T-cell (primary cell): ENCODE measurements at places on chromosomes 3 and 15.
A peak's percentile ranks its signal among the peaks of the same experiment; 100 is the strongest.

DNA sequence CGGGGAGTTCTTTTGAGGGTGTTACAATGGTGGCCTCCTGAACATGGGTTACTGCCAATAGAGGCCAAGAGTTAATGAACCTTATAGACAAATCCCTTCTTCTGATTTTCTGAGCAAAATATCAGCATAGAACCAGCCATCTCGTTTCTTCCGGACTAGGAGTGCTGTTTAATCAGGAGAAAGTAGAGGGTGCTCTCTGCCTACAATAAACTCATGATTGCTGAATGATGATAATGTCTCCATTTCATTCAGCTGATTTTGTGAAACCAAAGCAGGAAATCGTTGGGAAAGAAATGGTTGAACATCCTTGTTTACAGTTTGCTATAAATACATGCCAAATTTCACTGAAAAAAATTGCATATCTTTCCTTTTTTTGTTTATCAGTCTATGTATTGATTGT lies 142.8 kb upstream of the PLSCR5 start:
- DNase-seq: no peak

- no peak for DNase-seq
These were observed 203.2 kb upstream of the ICE2 start for GRCh38 chr15:60682115-60682514.

DNA sequence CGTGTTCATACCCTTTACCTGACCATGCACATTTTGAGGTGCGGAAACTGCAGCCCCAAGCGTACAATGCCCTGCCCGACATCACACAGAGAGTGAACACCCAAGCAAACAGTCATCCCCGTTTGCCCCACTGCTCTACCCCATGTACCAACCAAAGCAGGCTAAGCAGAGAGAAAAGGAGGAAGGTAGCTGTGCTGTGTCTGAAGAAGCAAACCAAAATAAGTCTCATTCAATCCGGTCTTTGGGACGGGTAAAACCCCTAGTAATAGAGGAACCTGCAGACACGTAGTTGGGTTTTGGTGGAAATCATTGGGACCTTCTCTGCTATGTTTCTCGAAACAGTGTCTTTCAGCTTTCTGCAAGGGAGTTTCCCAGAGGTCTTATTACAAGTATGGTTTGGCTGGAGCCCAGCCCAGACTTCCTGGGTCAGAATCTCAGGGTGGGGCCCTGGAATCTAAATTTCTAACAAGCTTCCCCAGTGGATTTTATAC lies 164.6 kb upstream of the HES1 start:
- no peak for DNase-seq

GRCh38 chr15:63663906-63664305 lies 66.7 kb downstream of the FBXL22 start:
- no peak for DNase-seq

DNA sequence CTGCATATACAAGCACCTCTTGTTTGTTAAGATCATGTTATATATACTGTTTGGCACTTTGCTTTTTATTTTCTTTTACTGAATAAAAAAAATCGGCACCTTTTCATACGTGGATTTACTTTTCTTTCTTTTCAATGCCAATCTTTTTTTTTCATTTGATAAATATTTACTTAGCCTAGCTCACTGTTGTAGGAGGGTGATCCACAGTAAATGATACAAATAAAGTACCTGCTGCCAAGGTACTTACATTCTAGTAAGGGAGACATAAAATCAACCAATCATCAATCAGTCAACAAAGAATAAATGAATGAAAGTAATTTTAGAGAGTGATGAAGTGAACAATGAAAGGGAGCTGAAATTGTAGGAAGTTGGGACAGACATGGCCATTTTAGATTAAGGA lies 18.3 kb downstream of the GNB5 start:
- no peak for DNase-seq

GRCh38 chr15:88707771-88708654 lies 69.2 kb downstream of the ISG20 start:
- no peak for DNase-seq

GRCh38 chr3:2153053-2153452 lies 54.4 kb downstream of the CNTN4 start:
- no peak for DNase-seq

DNA sequence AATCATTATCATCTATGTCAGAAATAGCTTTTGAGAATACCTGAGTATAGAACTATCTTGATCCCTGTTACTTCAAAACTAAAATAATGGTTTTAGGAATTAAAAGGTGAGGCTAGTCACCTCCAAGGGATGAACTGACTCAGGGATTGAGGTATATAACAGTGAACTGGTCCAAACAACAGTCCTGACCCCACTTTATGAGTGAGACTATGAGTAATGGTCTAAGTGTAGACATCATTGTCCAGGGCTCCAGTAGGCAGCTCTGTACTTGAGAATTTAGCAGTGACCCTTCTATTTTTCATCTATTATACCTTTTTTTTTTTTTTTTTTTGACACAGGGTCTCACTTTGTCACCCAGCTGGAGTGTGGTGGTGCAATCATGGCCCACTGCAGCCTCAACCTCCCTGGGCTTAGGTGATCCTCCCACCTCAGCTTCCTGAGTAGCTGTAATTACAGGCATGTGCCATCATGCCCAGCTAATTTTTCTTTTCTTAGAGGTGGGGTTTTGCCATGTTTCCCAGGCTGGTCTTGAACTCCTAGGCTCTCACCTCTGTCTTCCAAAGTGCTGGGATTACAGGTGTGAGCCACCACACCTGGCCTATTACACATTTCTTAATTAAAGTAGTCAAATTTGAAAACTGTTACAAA lies 36.3 kb downstream of the MLH1 start:
- no peak for DNase-seq

GRCh38 chr3:61420136-61420759 lies 141.1 kb upstream of the PTPRG start:
- no peak for DNase-seq

- no peak for DNase-seq
These were observed 35.5 kb upstream of the NOX5 start for GRCh38 chr15:68979006-68979405.

DNA sequence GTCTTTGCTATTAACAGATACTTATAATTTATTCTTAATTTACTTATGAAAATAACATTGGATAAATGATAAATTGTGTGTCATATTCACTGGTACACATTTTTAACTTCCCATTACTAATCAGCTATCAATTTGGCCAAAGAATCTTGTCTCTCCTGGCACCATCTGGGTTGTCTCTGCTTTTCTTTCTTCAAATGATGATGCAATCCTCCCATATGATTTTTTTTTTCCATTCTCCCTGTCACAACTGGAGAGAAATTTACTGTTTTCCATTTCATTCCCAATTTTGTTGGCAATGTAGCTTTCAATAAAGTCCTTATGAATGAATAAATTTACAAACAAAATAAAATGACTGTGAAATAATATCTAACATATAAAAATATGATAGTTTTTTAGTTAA lies 743.7 kb upstream of the EPHA6 start:
- DNase-seq: no peak

- DNase-seq: no peak
These were observed 84.6 kb downstream of the PLSCR2 start for GRCh38 chr3:146384786-146385185.

- DNase-seq: no peak
These were observed 1.4 kb downstream of the SRGAP3 start for GRCh38 chr3:9247941-9248521.

DNA sequence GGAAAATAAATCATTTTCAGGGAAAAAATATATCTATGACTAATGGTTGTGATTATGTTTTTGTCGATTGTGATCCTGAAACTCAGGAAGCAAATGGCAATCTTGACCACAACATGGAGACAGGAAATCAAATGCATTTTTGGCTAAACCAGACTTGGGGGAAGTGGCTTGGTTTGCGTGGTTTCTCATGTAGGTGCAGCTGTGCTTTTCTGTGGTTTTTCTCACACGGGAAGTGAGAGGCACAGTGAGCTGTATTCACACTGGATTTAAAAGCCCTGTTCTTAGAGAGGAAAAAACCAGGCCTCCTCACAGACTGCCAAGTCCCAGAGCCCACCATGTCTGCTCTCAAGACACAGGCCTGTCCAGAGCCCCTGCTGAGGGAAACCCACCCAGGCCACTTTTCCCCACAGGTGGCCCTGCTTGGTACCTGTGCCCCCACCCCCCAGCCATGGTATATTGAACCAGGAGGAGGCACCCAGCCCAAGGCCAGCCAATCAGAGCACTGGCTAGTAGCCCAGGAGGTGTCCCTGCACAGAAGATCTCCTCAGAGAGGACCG lies 46.1 kb downstream of the BTD start:
- DNase-seq: peak; percentile 67

GRCh38 chr15:98872774-98873173 lies 134.8 kb downstream of the PGPEP1L start:
- no peak for DNase-seq

DNA sequence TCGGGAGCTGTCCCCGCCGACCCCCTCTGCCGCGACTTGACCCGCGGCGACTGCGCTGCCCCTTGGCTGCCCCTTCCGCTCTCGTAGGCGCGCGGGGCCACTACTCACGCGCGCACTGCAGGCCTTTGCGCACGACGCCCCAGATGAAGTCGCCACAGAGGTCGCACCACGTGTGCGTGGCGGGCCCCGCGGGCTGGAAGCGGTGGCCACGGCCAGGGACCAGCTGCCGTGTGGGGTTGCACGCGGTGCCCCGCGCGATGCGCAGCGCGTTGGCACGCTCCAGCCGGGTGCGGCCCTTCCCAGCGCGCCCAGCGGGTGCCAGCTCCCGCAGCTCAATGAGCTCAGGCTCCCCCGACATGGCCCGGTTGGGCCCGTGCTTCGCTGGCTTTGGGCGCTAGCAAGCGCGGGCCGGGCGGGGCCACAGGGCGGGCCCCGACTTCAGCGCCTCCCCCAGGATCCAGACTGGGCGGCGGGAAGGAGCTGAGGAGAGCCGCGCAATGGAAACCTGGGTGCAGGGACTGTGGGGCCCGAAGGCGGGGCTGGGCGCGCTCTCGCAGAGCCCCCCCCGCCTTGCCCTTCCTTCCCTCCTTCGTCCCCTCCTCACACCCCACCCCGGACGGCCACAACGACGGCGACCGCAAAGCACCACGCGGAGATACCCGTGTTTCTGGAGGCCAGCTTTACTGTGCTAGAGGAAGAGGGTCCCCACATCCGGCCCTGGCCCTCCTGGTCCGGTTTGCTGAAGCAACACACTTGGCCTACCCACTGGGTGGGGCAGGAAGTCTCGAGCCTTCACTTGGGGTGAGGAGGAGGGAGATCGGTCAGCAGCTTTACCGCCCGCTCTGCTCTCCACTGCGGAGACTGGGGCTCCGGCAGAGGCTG lies at the start of gene RASSF1:
Gene RASSF1, minus strand, starts transcription at position 389 of the 882 bp plus-strand sequence. Its CDS starts 31 bp downstream, at position 358.
- DNase-seq: no peak
